Kidney glomerular epithelial cell (primary cell): ENCODE measurements at places on chromosomes 7 and 10.
A peak's percentile ranks its signal among the peaks of the same experiment; 100 is the strongest.

GRCh38 chr10:124500757-124501156 is 39.1 kb downstream of the LHPP start:
- DNase-seq, result no peak

- DNase-seq, result peak; percentile 97
Observed at GRCh38 chr7:23334482-23335056, 35.4 kb downstream of the MALSU1 start.

DNA sequence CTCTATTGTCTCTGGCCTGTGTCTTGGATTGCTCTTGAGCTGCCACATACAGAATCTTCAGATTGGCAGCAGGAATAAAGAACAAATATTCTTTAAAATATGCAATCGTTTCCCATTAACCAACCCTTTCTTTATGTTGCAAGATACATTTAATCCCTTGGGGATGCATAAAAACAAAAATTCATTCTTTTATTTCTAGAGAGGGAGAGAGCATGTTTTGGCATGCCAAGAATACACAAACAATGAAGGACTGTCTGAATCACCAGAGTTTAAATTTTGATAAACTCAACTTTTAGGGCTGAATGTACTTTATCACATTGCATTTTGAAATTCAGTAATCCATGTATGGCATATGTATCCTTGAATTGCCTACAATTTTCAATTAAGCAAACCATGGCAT is 154.3 kb upstream of the SEMA3D start:
- DNase-seq, result no peak

- DNase-seq, result no peak
Observed at GRCh38 chr10:131897297-131897899, 3.4 kb upstream of the PPP2R2D start.

GRCh38 chr10:104835422-104835821 is 194.3 kb downstream of the SORCS3 start:
- no peak for DNase-seq

DNA sequence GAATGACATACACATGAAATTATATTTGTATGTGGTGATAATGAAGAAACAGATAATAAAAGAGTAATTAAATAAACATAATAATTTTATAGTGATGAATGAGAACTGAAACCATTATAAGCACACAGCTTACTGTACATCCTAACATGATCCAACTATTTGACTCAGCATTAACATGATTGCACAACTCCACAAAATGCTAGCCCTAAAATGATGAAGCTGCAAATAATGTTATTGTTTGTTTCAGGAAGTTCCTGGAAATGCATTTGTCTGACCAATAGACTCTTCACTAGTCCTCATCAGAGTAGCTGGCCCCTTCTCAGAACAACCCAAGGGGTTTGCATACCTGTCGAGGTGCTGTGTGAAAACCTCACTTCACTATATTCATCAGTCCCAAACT is 115.5 kb downstream of the RTKN2 start:
- DNase-seq, result no peak

- no peak for DNase-seq
Observed at GRCh38 chr7:44608916-44609648, 2.7 kb downstream of the OGDH start.

DNA sequence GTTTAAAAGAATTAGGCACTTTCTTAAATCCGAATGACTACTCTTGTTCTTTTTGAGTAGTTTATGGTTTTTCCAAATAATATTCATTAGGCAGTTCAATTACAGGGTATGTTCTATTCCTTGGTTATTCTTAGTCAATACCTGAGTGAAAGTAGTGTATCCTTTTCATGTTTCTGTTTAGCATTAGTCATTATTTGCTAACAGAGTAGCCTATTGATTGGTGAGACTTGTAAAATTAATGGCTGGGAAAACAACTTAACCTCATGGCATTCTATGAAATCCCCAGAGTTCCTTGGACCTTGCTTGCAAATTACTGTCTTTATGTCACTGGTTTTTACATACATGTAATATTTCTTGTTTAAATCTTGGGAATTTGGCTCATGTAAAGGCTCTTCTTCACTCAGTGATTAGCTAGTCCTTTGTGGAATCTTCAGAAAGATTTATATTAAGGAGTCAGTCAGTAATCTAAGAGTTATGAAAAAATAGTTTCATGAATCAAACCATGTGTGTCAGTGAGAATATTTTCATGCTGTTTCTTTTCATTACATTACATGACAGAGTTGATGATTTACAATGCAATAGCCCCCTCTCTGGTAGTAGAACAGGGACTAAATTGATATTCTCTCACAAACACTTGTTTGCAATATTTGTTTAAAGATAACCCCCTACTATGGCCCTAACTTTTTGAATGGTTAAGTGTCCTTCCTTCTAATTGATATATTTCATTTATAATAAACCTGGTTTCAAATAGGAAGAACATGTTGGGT is 81.5 kb upstream of the LRRTM3 start:
- DNase-seq, result no peak

- DNase-seq, result no peak
Observed at GRCh38 chr7:12905671-12906070, 218.2 kb downstream of the ARL4A start.

GRCh38 chr10:104209575-104210198 is 22.5 kb downstream of the CFAP43 start:
- DNase-seq, result peak; percentile 28

GRCh38 chr10:132293201-132293812 is 14.4 kb downstream of the STK32C start:
- no peak for DNase-seq

DNA sequence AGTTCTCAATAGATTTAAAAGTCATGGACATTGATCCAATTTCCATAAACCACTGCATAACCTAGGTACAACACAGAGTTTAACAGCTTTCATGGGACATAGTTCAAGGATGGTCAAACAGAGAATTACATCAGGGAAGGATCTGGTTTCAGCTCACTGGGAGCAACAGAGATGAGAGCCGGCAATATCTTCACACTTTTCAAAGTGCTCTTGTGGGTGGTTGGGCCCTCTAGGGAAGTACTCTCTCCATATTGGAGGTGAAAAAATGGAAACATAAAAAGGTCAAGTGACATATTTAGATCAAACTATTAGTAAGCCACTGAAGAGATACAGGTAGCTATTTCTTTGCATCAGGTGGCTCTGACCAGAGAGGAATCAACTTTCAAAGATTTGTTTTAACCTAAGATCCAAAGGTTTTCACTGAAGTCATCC is 61.8 kb upstream of the LRRN3 start:
- DNase-seq, result no peak

DNA sequence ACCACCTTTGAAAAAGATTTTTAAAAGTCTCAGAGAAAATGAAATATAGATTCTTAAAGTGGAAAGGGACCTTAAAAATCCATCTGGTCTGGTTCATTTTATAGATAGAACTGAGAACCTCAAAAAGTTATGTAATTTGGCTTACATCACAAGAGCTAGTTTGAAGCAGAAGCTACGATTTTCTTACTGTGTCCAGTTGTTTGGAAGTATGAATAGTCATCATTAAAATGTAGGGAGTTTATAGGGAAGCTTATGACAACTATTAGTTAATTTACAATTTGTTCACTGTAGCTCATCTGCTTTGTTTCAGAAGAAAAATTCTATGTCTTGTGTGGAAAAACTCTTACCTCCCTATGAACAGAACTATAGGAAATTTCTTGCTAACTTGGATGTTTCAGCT is 26.9 kb downstream of the ZEB1 start:
- DNase-seq, result no peak

DNA sequence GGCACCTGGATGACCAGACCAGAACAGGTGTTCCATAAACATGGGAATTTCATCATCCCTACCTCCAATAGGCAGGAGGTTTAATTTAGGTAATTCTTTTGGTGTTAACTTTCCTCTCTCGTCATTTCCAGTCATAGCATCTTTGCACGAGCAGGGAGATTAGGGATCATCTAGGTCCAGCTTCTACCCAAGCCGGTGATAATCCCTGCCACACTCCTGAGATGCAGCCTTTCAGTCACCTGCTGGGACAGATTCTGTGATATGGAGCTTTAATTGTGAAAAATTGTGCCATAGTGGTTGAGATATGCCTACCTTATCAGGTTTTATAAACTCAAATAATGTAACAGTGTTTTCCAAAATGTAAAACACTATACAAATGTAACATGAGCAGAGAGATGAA is 191.8 kb upstream of the AOAH start:
- DNase-seq, result no peak

GRCh38 chr7:2403718-2404648 is 572 bp downstream of the CHST12 start:
- DNase-seq, result no peak

GRCh38 chr10:121865554-121865953 is 62.3 kb downstream of the ATE1 start:
- DNase-seq, result no peak

DNA sequence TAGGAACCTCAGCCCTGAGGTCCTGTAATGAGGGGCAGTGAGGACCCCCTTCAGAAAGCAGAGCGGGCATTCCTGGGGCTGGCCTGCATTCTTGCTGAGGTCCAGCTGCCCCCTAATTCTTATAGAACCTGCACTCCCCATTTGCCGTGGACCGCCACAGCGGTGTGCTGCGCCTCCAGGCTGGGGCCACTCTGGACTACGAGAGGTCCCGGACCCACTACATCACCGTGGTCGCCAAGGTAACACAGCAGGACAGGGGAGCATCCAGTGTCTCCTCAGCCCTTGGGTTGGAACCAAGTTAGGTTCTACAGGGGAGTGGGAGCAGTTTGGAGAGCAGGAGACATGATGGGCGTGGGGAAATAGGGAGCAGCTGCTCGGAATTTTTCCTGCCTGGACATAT is 7.3 kb downstream of the CDHR1 start:
- DNase-seq, result no peak

DNA sequence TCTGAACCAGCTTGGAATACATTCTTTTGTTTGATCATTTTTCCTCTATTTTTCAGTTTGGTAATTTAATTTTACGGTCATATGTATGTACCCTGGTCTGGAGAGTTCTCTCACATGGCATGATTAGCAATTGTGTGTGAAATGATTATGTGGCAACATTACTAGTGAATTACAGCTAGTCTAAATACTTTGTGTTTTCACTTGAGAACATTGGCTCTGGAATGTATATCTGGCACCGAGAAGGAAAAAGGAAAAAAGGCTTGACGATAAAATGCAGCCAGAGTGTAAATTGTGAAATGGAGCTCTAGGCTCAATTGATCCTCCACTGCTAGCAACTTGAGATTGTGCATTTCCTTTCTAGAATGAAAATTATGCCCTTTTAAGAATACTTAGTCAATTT is 397.2 kb downstream of the EXOC4 start:
- DNase-seq, result no peak

DNA sequence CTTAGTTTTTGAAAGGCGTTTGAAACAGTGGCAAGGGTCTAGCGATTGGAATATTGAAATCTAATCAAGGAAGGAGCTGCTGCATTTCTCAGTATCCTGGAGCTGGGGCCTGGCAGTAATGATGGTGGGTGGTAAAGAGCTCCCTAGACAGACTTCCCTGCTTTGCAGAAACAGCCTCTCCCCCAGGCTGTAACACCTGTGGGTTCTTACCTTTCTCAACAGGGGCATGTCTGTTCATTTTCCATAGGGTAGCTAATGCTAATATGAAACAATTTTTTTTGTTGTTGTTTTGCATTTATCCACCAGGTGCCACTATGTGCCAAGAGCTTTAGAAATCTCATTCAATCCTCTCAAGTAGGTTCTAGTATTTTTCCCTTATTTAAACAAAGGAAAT is 345.5 kb downstream of the REEP3 start:
- DNase-seq, result no peak

- no peak for DNase-seq
Observed at GRCh38 chr7:70975754-70976153, 156.2 kb upstream of the GALNT17 start.

DNA sequence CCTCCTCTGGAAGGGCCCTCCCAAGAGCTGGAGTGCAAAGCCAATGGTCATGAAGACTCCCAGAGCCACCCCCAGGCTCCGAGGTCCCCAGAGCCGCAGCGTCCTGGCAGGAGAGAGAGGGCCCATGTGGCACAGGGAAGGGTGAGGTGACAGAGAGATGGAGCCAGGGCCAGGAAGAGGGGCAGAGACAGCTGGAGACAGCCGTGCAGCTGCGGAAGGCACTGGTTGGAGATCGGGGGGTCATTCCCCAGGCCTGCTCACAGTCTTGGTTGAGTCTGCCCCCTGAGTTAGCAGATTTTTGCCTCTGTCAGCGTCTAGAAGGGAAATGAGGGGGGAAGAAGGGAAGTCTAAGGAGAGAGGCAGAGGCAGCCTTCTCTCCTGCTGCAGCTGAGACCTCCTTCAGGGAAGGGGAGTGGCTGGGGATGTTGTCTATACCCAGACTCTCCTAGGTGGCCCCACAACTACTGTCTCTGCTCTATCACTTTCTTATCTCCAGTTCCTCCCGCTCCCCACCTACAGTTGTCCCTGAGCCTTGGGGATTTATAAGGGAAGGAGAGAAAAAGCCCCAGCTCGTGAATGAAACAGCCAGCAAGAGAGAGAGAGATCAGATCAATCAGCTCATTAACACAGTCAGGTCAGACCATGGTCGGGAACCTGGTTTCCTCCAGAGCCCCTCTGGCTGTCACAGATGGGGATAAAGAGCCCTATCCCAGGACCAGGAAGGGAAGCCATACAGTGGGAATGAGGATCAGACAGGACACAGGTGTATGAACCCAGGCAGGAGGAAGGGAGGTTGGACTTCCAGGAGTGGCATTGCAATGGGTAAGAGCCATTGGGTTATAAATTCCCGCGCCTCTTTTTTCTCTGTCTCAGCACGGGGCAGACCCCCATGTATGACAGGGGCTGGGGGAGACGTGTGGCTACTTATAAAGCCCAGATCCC is 1.2 kb downstream of the GAL3ST4 start:
- DNase-seq, result no peak

DNA sequence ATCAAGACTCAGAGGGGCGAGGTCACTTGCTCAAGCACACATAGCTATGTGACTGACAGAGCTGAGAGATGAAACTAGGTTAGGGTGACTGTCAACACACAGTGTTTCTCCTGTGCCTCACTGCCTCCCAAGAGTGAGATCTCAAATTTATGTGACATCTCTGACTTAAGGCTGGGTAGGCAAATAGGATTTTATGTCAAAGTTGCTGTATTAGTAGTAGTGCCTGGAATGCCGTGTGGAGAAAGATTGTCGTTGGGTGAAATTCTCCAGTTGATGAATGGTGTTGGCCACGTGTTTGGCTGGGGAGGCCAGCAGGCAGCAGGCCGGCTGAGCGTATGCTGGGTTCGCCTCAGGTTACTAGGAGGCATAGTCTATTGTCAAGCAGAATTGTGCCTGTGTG is 148.3 kb upstream of the BMPER start:
- no peak for DNase-seq

DNA sequence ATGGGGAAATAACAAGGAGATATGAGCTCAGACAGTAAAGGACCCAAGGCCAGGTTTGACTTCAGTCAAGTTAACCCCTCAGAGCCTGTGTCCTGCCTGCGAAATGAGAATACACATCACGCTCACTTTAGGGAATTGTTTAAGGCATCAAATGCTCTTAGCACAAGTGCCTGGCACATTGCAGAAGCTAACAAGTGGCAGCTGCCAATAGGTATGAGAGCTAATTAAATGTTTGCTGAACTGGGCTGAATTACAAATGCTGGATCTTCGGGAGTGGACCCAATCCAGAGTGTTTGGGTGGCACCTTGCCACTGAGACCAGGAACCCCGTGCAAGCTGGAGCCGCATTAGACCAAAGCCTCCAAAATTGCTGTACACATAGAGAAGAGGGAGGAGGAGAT is 136.8 kb downstream of the C10orf90 start:
- no peak for DNase-seq

- no peak for DNase-seq
Observed at GRCh38 chr10:103854265-103854685, 1.1 kb downstream of the SH3PXD2A start.
